ENCODE measurements at places on chromosomes 1 and 21.

- DNase-seq = no peak
These were observed 84.3 kb downstream of the HS2ST1 start for GRCh38 chr1:86998727-86999126.

DNA sequence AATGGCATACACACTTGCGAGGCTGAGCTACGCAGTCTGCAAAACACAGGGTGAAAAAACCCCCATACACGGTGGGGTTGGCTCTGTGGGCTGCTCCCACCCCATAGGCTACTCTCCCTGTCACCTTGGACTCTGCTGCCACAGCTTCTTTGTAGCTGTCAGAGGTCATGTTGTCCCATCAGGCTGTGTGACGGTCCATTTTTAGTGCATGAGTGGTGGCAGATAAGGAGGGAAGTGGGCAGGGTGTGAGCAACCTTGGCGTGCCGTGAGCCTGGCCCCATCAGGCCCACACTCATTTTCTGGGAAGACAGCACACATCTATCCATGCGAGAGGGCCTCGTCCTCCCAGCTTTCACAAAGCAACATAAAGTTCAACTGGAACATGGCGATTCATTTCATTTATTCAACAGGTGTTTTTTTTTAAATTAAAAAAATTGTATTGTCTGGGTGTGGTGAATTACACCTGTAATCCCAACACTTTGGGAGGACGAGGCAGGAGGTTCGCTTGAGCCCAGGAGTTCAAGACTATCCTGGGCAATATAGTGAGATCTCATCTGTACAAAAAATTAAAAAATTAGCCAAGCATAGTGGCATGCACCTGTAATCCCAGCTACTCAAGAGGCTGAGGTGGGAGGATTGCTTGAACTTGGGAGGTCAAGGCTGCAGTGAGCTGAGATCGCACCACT is 9.5 kb downstream of the GPR137B start:
- no peak for DNase-seq

- DNase-seq = no peak
These were observed 147.8 kb downstream of the TLR5 start for GRCh38 chr1:222995236-222995580.

- DNase-seq = peak; percentile 62
These were observed 4.8 kb downstream of the RUNX3 start for GRCh38 chr1:24925082-24925779.

DNA sequence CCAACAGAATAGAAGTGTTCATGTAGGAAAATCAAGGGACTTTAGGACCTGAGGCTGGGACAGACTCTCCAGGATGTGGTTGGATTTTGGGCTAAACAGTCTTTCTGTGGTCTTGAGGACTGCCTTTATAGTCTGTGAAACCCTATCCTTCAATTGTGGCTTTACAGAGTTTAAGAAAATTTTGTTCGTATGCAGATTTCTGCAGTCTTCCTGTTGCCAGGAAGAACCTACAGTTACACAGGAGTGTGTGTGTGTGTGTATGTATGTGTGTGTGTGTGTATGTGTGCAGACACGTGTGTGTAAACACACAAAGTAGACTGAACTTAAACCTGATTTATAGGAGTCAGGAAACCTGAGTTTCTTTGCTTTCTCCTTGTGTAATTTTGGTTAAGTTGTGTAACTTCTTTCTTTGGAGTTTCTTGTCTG is 22.8 kb downstream of the NEK7 start:
- no peak for DNase-seq

- DNase-seq = peak; percentile 36
These were observed 351.3 kb upstream of the RUNX1 start for GRCh38 chr21:35400233-35400939.

DNA sequence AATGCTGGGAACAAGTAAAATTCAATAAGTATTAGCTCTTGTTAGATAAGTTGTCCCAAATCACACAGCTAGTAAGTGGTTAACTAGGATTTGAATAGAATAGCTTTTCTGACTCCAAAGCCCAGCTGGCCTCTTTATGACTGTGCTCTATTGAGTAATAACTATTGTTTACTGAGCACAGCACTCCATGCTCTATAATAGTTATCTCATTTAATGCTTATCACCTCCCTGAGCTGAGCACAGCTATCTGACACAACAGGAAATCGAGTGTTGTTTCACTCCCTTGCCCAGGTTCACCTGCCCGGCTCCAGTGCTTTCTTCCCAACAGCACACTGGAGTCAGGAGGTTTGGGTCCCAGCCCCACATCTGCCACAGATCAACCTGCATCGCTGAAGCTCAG is 38.8 kb upstream of the STMN1 start:
- DNase-seq = no peak

GRCh38 chr1:79785964-79786363 is 779.4 kb upstream of the ADGRL4 start:
- no peak for DNase-seq

- no peak for DNase-seq
These were observed 337.5 kb downstream of the KCNH1 start for GRCh38 chr1:210796421-210796820.

DNA sequence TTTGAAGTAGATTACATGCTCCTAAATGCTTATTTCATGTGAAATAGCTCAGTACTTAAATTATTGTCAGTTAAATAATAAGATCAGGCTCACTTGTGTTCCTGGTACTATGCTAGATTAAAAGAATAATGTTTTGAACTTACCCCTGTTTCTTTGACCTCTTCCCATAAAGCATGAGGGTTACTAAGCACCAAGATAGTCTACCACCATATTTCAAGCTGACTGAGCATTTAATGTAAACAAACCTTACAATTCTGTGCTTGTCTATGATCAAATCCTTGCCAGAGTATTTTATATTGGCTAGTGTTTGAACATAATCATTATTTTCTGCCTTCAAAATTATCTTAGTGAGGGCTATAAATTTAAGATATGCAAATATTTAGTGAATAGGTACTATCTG is 98.1 kb downstream of the LHX9 start:
- DNase-seq = no peak

DNA sequence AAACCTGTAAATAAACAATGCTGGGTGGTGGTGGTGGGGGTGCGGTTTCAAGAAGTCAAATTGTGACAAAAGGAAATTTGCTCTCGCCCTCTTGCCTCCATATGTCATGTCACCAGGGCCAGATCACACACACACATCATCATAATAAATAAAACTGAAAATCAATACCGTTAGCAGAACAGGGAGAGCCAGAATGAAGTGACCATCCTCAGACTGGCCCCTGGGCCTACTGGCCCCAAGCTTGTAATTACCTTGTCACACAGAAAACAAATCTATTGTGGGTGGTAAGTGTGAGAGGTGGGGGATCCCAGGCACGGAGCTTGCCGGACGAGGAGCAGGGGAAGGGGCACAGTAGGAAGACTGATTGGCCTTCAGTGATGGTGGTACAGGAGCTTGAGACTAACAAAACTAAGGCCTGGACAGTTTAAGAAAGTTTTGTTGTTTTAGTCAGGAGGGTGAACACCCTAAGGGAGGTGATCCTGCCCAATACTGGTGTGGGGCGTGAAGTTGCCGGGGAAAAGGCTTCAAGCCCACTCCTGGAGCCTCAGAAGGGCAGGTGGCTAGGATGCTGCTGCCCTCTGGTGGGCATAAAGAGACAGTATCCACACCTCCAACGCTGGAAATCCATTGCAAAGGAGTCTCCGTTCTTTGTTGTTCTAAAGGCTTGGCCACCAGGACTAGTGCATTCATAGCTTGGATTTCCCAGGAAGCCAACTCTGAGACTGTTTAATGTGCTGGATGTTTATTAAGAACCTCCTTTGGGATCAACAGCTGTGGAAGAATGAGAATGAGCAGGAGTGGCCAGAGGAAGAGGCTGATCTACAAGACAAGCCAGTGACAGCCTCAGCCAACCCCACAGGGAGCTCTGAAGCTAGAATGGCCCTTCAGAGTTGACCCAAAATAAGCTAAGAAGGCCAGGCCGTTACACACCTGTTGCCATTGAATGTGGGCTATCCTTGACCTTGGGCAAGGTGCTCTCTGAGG is 8.1 kb upstream of the C1orf216 start:
- peak; percentile 42 for DNase-seq
